ENCODE measurements at places on chromosomes 1 and 21.

- no peak for DNase-seq
Observed at GRCh38 chr1:54837002-54837853, 36.1 kb upstream of the TTC22 start.

- no peak for DNase-seq
Observed at GRCh38 chr1:210901981-210902770, 231.8 kb downstream of the KCNH1 start.

GRCh38 chr1:109761227-109762038 lies 2.3 kb downstream of the EPS8L3 start:
- DNase-seq, result no peak

DNA sequence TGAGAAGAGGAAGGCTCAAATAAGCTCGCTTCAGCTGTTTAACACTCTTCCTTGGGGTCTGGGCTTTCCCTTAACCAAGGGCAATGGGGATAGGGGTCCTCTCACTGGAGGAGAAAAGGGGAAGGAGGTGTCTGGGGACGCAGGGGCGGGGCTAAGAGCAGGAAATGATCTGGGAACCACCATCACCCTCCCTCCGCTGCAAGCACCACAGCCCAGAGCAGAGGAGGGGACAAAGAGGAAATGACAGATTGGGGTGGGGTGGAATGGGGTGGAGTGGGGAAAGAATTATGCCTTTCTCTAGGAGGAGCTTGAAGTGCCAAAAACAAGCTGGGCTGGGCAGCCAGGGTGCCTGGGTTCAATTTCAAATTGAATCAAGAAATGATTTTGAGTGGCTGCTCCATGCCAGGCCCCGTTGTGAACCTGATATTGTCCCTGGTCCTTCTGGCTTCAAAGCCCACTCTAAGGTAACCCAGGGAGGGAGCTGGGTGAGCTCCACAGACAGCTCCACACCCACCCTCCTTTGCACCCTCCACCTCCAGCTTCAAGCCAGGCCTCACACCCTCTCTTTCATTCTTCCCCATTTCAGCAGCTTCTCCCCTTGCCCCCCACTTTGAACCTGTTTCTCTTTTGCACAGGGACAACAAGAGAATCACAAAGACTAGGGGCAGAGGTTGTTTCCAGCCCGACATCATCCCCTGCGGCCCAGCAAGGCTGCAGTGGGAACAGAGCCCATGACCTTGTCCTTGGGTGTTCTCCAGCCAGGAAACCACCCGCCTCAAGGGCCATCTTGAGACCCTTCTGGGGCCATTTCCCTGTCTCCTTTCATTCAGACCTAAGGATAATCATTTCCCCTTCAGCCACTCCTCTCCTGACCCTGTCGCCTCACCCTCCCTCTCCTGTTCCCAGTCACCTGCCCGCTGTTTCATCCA lies 1.1 kb downstream of the ARHGAP30 start:
- DNase-seq, result peak; percentile 55

- no peak for DNase-seq
Observed at GRCh38 chr1:234127026-234127671, 222.7 kb downstream of the SLC35F3 start.

- no peak for DNase-seq
Observed at GRCh38 chr1:33339413-33339812, 18.5 kb upstream of the A3GALT2 start.

DNA sequence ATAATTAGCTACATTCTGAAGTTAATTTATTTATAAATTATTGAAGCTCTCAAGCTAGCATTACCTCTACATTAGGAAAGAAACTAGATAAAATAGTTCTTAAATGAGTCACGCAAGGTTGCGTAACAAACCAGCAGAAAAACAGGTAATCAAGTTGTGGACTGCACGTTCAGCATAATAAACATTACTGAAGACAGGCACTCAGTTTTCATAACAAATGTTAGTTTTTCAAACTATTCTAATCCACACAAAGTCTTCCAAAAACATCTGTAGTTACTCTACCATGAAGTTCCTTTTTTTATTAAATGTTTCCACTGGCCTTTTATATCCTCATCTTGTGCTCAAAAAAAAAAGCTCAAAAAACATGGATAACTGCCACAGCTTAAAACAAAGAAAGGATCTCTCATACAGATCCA lies 1.3 kb downstream of the TOR1AIP2 start:
- no peak for DNase-seq

- DNase-seq, result no peak
Observed at GRCh38 chr1:233006541-233006973, 56.1 kb downstream of the NTPCR start.

DNA sequence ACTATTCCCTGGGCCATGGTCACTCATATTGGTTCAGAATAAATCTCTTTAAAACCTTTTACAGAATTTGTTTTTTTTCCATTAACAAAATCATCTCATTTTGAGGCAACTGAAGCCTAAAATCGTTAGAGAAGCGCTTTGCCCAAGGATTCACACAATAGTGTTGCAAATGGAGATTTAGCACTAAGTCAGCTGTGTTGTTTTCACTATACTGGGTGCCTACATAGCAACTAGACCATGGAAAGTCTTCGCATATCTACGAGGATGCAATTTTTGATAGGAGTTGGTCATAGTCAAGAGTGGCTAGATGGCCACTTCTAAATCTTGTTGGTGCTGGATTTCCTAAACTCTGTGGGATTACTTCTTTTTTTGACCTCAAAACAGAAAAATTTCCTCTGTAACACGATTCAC lies 530 bp upstream of the TIPRL start:
- no peak for DNase-seq

GRCh38 chr21:34029743-34030528 lies 43.4 kb upstream of the MRPS6 start:
- DNase-seq, result no peak

DNA sequence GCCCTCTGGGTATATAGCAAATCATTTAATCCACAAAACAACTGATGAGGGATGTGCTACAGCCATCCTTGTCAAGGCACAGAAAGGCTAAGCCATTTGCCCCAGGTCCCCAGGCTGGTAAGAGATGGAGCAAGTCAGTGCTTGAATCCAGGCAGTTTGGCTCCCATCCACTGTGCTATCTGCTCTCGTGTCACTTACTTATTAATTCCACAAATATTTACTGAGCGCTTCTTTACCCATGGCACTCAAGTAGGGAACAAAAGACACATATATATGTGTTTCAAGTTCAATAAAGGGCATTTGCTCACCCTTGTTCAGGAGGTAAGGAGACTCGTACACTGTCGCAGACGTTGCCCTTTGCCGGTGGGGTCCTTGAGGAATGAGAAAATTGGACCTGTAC lies 38.6 kb upstream of the MPZL1 start:
- no peak for DNase-seq

DNA sequence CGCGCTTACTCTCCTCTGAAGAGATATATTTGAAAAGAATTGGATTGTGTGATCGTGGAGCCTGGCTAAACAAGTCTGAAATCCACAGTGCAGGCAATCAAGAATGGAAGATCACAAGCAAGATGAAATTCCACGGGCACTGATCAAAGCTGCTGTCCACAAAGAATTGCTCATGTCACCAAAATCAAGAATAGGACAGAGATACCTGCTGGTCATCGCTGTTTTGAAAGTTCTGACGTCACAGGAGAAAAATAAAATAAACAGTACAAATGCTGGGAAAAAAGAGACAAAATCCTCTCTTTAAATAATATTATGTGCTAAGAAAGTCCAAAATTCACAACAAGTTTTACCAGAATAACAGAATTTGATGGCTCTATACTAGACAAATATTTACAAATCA lies 12.0 kb upstream of the DESI2 start:
- DNase-seq, result no peak

GRCh38 chr1:201895913-201896807 lies 7.5 kb downstream of the SHISA4 start:
- peak; percentile 57 for DNase-seq

DNA sequence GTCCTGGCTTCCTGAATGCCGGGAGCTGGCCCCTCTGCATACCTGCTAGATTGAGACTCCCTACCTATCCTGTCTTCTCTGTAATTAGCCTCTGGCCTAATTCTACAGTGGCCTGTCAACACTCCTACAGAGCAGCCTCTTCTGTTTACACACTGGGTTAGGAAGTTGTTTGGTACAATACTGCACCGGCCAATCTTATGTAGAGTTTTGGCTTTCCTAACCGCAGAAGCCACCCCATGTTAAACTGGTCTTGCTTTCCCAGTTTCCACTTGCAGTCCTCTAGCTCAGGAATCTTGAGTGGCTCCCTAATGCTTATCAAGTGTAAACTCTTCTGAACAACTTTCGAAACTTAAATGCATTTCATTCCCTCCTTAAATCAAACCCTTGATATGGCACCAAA lies 42.8 kb downstream of the DPH5 start:
- no peak for DNase-seq

GRCh38 chr1:62765981-62766380 lies 18.0 kb upstream of the ATG4C start:
- no peak for DNase-seq

DNA sequence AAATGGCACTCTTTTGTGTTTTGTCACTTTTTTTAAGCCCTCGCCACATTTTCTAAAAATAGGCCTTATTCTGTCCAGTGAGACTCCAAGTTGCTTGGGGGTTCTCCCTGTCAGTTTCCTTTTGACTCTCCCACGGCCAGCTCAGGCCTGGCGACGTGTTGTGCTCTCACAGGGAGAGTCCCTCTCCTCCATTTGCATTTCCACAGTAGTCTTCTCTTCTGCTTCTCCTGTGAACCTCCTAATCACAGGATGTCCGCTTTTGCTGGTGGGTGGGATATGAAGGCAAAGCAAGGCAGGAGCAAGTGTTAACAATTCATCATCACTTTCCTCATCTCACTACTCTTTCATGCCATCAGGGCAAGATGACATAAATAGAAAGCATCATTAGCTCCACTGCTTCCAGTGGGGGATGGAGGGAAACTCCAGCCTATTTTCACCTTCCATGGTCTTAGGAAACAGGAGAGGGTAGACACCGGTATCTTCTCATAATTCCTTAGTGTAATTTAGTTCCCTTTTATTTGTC lies 99.8 kb downstream of the INTS7 start:
- no peak for DNase-seq

GRCh38 chr1:206507284-206508129 lies at the start of gene RASSF5:
Gene RASSF5 (plus strand): TSS chr1:206507531. CDS start chr1:206507603, 72 bp downstream.
- DNase-seq, result peak; percentile 72

- DNase-seq, result no peak
Observed at GRCh38 chr1:227082999-227083746, 143.1 kb downstream of the COQ8A start.

GRCh38 chr21:17903029-17903806 lies 84.1 kb upstream of the C21orf91 start:
- DNase-seq, result no peak

DNA sequence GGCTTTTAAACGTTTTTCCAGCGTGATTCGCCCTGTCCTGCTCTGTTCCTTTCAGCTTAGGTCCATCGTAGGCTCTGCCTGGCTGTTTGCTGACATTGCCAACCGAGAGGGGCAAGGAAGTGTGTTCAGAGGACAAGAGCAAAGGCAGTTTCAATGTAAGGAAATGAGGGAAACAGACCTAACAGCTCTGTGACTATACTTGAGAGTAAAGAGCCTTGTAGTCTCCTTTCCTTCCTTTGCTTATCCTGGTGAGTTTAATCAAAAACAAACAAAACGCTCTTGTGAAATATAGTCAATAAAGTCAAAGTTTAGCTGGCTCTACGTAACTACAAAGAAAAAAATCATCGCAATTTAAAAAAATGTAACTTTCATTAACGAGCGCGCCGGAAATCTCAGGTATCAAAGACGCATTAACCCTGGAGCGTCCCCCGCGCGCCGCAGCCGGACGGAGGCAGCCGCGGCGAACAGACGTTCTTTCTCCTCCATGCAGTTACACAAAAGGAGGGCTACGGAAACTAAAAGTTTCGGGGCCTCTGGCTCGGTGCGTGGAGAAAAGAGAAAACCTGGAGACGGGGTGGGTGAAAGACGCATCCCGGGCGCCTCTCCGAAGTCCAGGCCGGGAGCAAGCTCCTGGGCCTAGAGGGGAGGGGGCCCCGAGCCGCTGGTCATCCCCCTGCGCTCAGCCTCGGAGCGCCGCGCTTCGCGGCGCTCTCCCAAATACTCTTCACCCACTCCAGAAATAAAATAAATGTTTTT lies 617 bp upstream of the ADGRL2 start:
- no peak for DNase-seq

DNA sequence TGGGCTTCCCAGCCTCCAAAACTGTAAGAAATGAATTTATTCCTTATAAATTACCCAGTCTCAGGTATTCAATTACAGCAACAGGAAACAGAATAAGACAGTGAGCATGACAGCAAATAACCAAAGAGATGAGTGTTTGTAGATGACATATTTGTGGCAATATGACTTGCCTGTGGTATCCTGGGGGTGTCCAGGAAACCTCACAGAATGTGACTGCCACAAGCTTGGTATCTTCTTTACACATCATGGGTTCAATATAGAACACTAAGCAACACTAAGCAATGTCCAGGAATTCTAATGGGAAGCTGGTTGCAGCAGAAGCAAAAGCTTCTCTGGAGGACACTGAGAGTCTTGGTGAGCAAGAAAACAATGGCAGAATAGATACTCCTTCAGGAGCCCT lies 236.4 kb upstream of the BEND5 start:
- no peak for DNase-seq

- DNase-seq, result no peak
Observed at GRCh38 chr1:26932531-26932930, 11.0 kb downstream of the NUDC start.

GRCh38 chr1:223886516-223886921 lies 40.8 kb upstream of the TP53BP2 start:
- no peak for DNase-seq

GRCh38 chr1:63129855-63130254 lies 192.5 kb upstream of the FOXD3 start:
- no peak for DNase-seq

- DNase-seq, result no peak
Observed at GRCh38 chr1:165858364-165858823, 31.0 kb downstream of the UCK2 start.

GRCh38 chr1:64080941-64081562 lies 122.4 kb upstream of the UBE2U start:
- no peak for DNase-seq

GRCh38 chr1:101338714-101339430 lies 102.1 kb downstream of the S1PR1 start:
- DNase-seq, result no peak

- DNase-seq, result peak; percentile 70
Observed at GRCh38 chr1:109640285-109640865, 15.5 kb upstream of the GSTM4 start.

DNA sequence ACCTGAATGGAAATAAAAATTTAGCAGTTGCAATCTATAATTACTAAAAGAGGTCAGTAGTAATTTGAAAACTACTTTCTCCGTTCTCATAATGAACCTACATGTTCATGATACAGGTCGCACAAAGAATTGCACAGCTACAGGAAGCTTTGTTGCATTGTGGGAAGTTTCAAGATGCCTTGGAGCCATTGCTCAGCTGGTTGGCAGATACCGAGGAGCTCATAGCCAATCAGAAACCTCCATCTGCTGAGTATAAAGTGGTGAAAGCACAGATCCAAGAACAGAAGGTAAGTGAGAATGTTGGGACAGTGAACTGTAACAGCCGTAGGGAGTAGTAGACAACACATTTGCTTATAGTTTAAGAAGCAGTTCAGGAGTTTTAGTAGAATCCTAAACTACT lies 68.8 kb upstream of the BMP8A start:
- DNase-seq, result no peak

- no peak for DNase-seq
Observed at GRCh38 chr1:203206129-203206687, 19.7 kb upstream of the CHI3L1 start.

Measured in stimulated activated CD4-positive, alpha-beta T cell treated with anti-CD3 and anti-CD28 coated beads, Interleukin-1b, Interleukin-23, amount 100 ng/mL, for 1 hour (primary cell).